ENCODE measurements at places on chromosomes 7 and 10.

- DNase-seq: peak; percentile 90
Observed at GRCh38 chr10:133274751-133275683, 1.7 kb downstream of the ADAM8 start.

- DNase-seq: no peak
Observed at GRCh38 chr7:514651-515598, 4.7 kb downstream of the PDGFA start.

GRCh38 chr10:24552346-24553016 is 171.2 kb downstream of the ARHGAP21 start:
- no peak for DNase-seq

GRCh38 chr7:122199171-122199570 is 55.1 kb upstream of the AASS start:
- no peak for DNase-seq

GRCh38 chr7:151454305-151454704 is 14.4 kb upstream of the CRYGN start:
- no peak for DNase-seq

GRCh38 chr10:114313866-114314265 is 74.8 kb downstream of the VWA2 start:
- no peak for DNase-seq

DNA sequence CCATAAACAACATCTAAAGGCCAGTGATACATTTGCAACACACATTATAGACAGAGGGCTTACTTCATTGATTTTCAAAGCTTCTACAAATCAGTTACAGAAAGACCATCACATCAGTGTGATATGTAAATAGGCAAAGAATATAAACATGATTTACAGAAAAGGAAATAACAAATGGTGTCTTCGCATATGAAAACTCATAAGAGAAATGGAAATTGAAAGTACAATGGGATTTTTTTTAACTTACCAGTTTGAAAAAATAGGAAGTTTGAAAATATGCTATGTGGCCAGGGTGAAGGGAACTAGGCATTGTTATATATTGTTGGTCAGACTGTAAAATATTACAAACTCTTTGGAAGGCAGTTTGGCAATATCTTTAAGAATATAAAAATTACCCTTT is 27.3 kb downstream of the SEC23IP start:
- DNase-seq: no peak

GRCh38 chr10:29328983-29329382 is 40.1 kb downstream of the LYZL1 start:
- no peak for DNase-seq

DNA sequence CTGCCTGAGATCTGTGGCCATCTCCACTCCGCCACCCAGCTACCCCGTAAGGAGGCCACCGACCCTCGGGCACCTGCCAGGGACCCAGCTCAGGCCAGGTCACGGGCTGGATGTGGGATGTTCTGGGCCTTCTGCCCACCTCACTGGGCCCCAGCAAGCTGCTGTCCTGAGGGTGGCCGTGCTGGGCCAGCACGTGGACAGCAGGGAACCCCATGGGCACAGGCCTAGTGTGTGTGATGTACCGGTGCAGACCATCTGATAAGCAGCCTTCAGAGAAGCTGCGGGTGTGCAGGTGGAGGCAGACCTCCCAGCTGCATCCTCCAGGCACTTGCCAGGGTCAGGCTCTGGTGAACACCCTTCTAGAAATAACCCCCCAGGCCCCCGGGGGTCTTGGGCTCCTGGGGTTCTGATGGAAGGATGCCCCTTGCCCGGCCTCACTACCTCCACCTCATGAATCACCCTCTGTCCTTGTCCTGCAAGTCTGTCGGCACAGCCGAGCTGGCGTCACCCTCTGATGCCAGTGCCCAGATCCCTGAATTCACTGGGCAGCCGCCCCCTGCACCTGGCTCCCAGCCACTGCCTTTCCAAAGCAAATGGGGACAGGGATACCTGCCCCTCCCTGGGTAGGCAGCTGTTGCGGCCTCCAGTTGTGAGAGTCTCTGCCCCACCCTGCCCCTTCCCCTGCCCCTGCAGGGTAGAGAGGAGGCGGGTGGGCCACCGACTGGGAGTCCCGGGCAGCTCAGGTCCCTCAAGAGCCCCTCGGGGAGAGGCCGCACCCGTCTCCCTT is 139.8 kb downstream of the FAM53B start:
- no peak for DNase-seq
